ENCODE measurements at places on chromosomes 12 and 14.

GRCh38 chr12:132366341-132366861 is 37.0 kb upstream of the GALNT9 start:
- DNase-seq = no peak

DNA sequence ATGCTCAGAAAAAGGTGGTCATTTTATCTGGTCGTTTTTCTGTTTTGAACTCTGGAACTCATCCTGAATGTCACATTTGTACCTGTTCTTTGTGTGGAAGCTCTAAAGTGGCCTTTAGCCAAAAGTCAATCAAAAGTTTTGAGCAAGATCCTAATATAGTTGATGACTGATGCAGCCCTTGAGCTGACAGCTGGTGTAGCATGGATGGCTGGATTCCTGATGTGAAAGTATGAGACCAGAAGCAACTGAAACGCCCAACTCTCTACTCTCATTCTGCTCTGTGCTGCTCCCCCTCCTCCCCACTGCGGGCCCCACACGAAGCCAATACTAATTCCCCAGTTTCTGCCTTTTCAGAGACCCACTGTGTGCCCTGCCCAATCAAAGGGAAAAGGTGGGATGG is 10.3 kb upstream of the MYH7 start:
- no peak for DNase-seq

DNA sequence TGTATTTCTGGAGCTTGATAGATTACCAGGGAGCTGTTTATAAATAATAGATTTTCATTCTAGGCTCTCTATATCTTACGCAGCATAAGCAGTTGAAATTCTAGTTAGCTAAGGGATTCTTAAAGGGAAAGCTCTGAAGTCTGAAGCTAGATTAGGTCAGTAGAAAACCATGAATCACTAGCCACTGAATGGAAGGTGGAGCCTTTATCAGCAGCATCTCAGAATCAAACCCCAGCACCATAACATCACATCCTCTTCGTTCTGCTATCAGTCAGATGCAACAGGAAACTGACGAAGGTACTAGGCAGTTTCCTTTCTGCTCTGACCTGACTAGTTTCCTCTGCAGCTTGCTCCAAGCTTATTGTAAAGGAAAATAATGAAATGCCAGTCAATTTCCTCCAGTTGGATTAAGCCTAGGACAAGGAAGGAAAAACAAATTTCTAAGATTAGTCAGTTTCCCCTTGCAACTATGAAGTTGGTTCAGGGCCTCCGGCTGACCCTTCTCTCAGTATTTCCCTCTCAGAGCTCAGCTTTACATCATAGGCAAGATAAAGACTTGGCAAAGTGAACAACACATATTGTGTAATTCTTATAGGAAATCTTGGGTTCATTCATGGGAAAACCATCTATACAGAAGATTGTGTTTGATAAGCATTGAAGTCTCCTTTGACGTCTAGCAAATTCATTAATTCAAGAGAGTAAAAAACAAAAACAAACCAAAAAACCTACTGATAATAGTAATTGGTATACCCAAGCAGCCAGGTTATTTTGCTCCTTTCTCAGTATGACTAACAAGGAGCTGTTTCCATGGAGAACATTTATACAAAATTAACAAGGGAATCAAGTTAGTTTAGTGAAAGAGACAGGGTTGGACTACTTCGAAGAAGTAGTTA is 43.4 kb upstream of the CFAP54 start:
- no peak for DNase-seq

DNA sequence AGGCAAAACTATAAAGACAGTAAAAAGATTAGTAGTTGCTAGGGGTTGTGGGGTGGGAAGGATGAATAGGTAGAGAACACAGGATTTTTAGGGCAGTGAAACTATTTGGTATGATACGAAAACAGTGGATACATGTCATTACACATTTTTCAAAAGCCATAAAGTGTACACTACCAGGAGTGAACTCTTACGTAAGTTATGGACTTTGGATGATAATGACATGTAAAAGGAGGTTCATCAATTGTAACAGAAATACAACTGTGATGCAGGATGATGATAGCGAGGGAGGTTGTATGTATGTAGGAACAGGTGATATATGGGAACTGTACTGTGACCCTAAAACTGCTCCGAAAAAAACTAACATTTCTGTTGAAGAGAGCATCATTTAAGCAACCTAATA is 15.1 kb upstream of the FGF6 start:
- no peak for DNase-seq

DNA sequence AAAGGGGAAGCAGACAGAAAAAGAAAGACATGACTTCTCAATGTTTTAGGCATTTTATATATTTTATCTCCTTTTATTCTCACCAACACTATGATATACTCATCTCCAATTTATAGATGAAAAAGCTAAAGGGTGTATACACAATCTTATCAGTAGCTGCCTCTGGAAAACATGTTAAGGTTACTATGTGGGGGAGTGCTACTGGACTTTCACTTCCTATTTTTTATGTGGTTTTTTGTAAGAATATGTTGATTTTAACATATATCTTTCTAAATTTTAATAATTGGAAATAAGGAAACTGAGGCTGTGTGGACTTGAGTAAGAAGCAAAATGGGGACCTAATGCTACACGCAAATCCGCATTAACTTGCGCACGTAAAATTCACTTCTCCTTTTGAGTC is 99.6 kb upstream of the PDE3A start:
- no peak for DNase-seq

GRCh38 chr12:49783917-49784676 is 42.7 kb downstream of the TMBIM6 start:
- no peak for DNase-seq

DNA sequence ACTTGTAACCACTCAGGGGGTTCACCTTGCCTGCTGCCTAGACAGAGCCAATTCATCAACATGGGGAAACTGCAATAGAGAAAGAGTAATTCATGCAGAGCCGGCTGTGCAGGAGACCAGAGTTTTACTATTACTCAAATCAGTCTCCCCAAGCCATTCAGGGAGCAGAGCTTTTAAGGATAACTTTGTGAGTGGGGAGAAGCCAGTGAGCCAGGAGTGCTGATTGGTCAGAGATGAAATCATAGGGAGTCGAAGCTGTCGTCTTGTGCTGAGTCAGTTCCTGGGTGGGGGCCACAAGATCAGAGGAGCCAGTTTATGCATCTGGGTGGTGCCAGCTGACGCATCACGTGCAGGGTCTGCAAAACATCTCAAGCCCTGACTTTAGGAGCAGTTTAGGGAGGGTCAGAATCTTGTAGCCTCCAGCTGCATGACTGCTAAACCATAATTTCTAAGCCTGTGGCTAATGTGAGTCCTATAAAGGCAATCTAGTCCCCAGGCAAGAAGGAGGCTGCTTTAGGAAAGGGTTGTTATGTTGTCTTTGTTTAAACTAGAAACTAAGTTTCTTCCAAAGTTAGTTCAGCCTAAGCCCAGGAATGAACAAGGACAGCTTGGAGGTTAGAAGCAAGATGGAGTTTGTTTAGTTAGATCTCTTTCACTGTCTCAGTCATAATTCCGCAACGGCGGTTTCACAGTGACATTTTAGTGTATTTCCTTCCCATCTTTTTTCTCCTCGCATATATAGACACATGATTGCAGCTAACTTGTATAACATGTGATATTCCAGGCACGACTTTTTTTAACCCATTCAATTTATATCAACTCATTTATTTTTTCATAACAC is 68.9 kb upstream of the NCOR2 start:
- no peak for DNase-seq

GRCh38 chr14:53786045-53786444 is 170.6 kb downstream of the BMP4 start:
- DNase-seq = no peak

- no peak for DNase-seq
These were observed 58.7 kb downstream of the TUNAR start for GRCh38 chr14:95935228-95935822.

- DNase-seq = no peak
These were observed 56.9 kb upstream of the TSPAN8 start for GRCh38 chr12:71214511-71215285.

DNA sequence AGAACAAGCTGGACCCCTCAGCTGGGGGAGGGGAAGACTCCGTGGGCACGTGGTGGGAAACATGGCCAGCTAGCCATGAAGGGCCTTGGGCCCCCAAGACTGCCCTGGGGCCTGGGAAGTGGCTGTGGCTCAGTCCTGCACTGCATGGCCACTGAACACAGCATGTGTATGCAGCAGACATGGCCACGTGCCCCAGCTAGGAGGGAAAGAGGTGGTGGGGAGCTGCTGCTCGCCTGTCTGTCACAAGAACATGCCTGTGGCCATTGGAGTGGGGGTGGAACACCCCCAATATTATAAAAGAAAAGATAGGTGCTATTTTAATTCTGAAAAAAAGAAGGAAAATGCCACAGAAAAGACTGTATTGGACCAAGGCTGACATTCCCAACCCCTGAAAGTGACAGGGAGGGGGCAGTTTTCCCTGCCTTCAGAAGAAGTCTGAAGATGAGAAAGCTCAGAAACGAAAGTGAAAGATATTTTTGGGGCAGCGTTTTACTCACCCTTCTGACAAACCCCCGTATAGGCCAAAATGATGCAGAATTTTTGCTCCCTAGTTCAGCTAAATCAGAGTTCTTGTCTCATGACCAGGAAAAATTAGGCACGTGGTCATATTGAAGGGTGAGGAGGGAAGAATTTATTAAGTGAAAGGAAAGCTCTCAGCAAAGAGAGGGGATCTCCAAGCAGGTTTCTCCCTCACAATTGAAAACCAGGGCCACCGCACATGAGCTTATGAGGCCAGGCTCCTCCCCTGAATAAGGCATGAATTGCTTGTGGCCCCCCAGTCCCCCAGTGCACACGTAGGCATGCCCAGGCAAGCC is 35.2 kb upstream of the PCNX1 start:
- DNase-seq = no peak

GRCh38 chr12:121453629-121454028 is 53.7 kb downstream of the RNF34 start:
- DNase-seq = no peak

GRCh38 chr14:33532553-33532952 is 418.3 kb downstream of the EGLN3 start:
- DNase-seq = no peak

GRCh38 chr12:92472201-92472600 is 230.6 kb upstream of the PLEKHG7 start:
- DNase-seq = no peak

DNA sequence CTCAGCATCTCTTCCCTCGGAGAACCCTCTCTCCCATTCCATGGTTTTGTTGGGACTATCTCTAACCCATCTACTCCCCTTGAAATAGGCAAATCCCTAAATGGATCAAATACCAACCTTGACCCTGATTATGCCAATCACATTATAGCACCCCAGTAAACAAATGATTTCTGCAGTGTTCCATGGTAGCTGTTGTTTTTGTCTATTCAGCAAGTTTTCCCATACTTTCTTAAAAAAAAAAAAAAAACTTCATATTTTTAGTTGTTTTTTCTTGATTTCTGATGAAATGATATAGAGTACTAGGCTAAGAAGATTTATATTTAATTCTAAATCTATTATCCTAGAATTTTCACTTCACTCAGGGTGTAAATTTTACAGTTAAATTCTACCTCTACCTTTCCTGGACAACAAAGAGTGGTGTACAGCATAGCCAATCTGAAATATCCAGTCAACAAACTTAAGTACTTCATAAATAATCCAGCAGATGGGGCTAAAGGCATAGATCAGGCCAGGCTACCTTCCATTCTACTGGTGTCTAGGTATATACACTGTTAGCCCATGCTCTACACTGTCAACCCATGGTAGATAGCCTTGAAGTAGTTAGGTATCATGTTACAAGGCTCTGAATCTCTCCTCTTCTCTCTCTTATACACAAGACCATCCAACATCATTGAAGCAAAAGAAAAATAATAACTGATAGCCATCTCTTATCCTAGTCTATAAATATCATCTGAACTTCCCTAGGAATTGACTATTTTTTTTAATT is 82.2 kb downstream of the PLEKHG7 start:
- DNase-seq = no peak

DNA sequence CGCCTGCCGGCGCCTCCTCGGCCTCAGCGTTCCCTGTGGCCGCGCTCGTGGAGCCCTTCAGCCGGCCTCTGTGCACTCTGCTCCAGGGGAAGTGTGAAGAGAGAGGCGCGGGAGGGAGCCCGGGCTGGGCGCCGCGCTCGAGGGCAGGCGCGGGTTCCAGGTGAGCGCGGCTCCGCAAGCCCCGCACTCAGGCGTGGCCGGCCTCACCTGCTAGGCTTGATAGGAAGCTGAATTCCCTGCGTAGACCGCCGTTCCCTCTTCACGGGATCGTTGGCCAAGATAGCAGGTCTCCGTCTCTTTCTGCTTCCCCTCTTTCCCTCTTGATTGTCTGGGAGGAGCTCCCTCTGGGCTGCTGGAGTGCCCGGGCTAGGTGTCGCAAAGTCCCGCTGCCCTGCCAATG is 89.7 kb downstream of the ASCL4 start:
- DNase-seq = no peak

DNA sequence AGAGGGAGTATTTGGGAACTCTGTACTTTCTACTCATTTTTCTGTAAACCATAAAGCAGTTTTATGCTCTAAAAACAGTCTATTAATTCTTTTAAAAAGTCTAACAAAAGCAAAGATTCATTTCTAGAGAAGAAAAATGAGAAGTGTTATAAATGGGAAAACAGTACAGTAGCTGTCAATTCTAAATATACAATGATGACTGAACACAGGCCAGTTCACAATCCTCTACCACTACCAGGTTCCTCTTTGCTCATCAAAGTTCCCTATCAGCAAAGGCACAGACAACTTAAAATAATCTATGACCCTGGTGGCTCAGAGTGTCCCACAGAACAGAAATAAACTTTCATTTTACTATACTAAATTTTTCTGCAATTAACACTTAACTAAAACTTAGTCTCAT is 12.5 kb downstream of the NAA25 start:
- DNase-seq = no peak

DNA sequence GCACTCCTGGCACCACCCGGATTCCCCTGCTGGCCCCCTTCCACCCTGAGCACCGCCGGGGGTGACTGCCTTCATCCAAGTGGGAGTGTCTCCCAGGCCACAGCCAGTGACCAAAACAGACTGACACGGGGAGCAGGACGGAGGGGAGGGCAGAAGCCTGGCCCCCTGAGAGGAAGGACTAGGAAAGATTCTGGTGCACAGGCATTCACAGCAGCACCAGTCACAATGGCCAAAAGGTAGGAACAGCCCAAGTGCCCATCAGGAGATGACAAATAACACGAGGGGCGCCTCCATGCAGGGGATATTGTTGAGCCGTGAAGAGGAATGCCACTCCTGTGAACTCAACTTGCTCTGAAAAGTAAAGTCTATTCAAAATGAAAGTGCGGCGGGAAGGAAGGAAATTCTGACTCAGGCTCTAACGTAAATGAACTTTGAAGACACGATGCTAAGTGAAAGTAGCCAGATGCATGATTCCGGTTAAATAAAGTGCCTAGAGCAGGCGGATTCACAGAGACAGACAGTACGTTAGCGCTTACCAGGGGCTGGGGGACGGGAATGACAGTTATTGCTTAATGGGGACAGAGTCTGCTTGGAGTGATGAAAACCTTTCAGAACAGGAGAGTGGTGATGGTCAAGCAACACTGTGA is 146.1 kb upstream of the NCOR2 start:
- no peak for DNase-seq

- no peak for DNase-seq
These were observed 143.3 kb upstream of the SLC38A2 start for GRCh38 chr12:46515829-46516228.

DNA sequence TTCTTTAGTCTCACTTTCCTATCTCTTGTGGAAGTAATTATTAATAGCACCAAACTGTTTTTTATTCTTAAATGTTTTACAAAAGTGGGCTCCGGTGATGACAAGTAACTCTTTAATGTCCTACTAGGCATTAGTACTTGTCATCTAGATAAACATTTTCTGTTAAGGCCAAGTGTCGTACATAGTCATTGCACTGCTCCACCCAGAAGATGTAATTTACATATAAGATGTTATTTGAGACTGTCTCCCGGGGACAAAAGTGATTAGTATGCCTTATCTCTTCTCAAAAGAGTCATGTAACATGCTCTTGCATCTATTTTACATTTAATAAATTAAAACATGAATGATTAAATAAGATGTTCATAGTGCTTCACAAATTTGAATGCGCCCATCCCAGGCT is 88.4 kb downstream of the FLRT2 start:
- DNase-seq = no peak
